ENCODE measurements at places on chromosomes 3 and 15. TPM values are rescaled to one million over a fixed set of nuclear protein-coding genes. Genes with fewer than 3 reads are reported as not detected.

The ZPLD1 gene
- total RNA-seq = not detected

The PARP15 gene
- total RNA-seq = under 0.01 TPM

The C3orf80 gene
- not detected for total RNA-seq

The TEX55 gene
- total RNA-seq = not detected

The FBXO40 gene
- total RNA-seq = not detected

The SLC28A2 gene
- total RNA-seq = not detected

The HTR3E gene
- total RNA-seq = not detected

The NTRK3 gene
- 0.26 TPM for total RNA-seq

The ADAM10 gene
- 103 TPM for total RNA-seq

Data from epithelial cell of alveolus of lung (primary cell).